Stimulated activated CD8-positive, alpha-beta memory T cell treated with anti-CD3 and anti-CD28 coated beads, Interleukin-15, amount 100 ng/mL, for 48 hours (primary cell): ENCODE measurements at places on chromosomes 12 and 14.

- no peak for DNase-seq
These were observed 181.3 kb downstream of the RMST start for GRCh38 chr12:97643924-97644323.

- DNase-seq = no peak
These were observed 257.1 kb downstream of the ADAMTS20 start for GRCh38 chr12:43294916-43295315.

DNA sequence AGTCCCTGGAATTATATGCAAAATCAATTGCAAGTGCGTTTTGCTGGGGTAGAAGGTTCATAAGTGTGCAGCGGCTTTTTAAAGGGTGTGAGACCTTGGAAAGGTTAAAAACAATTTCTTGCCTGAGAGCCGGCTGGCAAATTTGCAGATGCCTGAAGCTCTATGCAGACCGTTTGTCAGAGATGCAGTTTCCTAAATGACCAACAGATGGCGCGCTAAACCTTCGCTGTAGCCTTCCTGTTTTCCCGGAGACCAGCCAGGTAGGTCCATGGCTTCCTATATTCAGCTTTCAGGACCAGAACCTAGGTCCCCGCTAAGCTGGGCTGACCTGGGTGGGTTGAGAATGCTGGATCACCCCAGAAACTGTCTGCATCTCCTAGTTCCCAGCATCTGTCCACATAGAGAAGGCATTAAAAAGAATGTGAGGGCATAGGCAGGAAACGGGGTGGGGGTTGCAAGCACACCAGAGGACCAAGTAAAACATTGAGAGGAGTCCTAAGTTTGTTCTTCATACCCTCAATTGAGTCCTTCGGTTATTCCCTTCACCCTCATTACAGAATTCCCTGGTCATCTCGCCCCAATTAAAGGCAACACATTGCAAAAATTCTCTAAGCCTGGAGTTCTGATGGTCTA lies 5.7 kb upstream of the NOS1 start:
- peak; percentile 4 for DNase-seq

GRCh38 chr14:92416544-92416943 lies 93.6 kb downstream of the SLC24A4 start:
- DNase-seq = no peak

GRCh38 chr14:64779472-64779871 lies 75.2 kb downstream of the PLEKHG3 start:
- DNase-seq = no peak

DNA sequence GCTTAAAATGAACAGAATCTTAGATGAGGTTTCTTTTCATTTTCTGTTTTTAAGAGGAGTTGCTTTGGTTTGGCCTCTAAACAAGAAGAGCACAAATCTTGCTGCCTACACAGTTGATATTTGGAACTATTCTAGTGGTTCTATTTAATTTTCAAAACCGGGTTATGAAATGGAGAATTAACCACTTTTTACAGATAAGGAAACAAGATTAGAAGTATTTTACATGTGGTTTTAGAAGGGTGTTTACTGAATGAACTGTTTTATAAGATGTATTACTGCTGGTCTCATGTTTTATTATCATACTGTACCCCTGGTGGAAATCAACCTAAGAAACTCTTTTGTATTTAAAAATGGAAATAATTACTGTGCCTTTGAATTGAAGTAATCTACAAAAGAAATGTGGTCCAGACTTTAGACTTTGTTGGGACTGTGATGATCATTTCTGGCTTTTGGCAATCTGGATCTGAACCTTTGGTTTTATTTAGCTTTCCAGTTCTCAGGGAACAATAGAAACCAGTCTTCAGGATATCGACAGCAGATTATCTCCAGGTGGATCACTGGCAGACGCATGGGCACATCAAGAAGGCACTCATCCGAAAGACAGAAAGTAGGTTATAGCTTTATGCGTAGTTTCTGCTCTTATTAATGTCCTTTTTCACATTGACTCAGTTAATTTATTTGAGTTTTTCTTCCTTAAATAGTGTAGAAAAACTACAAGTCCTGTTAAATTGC lies 43.2 kb downstream of the TBK1 start:
- DNase-seq = no peak

GRCh38 chr12:50419112-50419909 lies 18.6 kb downstream of the LARP4 start:
- no peak for DNase-seq

GRCh38 chr12:7374423-7375144 lies 69.4 kb downstream of the CD163L1 start:
- no peak for DNase-seq

DNA sequence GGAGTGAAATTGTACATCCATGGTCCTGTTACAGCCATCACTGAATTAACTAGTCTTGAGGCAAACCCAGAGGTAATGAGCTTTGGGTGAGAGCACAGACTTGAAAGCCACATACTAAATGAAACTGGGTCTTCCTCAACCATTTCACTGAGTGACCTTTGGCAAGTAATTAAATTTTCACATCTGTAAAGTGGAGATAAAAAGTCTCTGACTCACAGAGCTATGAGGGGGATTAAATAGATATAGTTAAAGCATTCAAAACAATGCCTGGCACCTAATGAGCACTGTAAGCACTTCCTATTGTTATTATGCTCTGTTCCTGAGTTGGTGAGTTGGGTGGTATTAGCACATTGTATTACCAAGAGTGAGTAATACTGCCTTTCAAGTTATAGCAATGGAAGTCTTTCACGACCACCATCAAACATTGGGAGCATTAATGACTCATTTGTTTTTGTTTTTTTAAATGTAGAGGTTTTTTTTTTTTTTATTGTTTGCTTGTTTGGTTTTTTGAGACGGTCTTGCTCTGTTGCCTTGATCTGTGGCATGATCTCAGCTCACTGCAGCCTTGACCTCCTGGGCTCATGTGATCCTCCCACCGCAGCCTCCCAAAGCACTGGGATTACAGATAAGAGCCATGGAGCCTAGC lies 12.5 kb upstream of the STRN3 start:
- no peak for DNase-seq

- no peak for DNase-seq
These were observed 18.5 kb downstream of the TSPAN19 start for GRCh38 chr12:85017618-85018017.

- no peak for DNase-seq
These were observed 57.9 kb upstream of the DICER1 start for GRCh38 chr14:95215094-95215725.

DNA sequence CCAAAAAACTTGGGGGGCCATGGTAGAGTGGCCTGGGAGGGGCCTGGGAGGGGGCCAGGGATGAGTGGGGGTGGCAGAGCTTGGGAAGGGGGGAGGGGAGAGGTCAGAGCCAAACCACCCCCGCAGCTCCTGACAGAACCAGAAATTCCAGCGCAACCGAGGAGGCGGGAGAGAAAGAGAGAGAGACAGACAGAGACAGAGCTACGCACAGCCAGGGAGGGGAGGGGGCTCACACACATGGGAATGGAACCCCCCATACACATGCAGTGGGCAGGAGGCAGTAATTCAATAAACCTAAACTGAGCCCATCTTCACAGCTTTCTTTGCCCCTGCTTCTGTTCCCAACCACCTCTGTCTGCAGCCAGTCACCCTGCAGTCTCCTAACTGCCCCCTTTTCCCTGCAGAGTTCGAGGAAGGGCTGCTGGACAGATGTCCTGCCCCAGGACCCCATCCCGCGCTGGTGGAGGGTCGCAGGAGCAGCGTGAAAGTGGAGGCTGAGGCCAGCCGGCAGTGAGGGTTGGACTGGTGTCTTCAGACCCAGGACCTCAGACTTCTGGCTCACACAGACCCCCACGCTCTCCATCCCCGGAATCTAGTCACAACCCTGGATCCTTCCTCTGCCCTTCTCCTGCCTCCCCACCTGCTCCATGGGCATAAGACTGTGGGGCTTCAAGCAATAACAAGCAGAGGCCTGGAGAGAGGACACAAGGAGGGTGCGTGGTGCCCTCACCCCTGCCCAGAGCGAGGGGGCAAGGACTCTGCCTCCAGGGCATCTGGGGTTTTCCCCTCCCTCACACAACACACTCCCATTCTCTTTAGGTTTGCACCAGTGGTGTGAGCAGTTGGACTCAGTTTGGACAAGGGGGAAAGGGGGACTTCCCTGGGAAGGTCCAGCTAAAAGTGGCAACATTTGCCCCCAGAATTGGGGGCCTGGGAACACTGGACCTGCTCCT lies 5.6 kb downstream of the NAB2 start:
- no peak for DNase-seq

- DNase-seq = no peak
These were observed 39.9 kb downstream of the INSM2 start for GRCh38 chr14:35573911-35574310.

GRCh38 chr14:52402812-52403526 lies 88.9 kb downstream of the PTGER2 start:
- DNase-seq = no peak

DNA sequence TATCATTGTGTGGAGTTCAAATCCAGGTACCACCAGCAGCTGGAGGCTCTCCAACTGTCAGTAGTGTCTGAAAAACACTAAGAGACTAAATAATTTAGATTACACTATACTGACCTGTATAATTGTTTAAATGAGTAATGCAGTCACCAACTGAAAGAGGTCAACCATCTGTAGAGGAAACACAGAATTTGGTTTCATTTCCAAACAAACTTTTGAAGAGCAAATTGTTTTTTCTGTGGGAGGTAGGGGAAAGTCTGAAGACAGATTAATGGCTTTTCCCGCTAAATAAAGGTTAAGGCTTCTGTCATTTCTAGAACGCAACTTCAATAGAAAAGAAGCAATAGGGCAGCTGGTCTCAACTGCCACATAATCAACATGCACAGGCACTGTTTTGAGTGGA lies 462.6 kb downstream of the PRKD1 start:
- DNase-seq = no peak

DNA sequence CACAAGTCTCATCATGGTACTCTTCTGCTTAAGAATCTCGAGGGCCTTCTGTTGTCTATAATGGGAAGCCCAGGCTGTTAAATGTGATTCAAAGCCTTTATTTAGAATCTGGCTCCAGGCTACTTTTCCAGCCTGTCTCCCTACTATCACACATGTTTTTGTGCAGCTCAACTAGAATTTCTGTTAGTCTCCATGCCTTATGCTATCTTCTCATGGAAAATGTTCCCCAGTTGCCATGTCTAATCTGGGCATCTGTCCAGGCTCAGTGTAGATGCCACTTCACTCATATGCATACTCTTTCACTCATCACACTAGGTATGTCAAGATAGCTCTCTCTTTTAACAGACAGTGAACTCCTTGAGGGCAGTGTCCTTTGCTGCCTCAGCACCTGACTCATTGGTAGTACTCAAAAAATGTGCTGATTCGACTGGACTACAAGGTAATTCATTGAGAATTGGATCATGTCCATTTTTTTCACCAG lies 145.3 kb downstream of the TTLL5 start:
- no peak for DNase-seq

DNA sequence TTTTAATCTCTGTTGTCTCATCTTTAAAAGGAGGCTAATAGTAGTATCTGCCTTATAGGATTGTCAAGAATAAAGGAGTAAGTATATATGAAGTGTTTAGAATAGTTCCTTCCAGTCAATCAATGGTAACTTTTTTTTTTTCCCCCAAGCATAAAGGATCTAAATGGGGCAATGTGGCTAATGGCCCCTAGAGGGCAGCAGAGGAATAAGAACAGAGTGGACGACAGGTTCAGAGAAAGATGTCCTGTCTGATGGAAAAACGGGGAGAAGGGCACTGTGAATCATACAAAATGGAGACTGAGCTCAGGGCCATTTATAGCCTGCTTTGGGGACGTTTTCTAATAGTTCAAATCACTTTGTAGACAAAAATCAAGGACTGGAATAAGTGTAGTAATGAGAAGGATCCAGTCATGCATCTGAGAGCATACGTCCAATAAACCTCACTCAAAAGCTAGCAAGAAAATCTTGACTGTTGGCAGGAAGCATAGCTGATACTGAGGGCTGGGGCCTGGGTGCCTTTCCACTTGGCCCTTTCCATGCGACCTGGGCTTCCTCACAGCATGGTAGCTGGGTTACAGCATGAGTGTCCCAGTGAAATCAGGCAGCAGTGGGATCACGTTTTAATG lies 51.3 kb downstream of the IFNG-AS1 start:
- DNase-seq = peak; percentile 18

DNA sequence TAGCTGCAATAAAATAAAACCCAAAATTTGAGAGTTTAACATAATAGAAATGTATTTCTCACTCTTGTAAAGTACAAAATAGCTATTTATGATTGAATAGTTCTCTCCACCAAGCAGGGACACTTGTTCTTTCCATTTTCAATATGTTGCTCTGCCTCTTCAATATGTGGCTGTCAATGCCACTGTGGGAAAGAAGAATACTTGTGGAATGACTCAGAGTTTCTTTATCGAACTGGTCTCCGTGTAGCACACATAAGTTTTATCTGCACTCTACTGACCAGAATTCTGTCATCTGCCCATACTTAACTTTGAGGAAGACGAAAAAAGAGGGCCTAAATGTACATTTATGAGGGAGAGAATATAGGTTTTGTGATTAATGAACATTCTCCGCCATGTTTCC lies 256.9 kb downstream of the ATXN7L3B start:
- DNase-seq = no peak

GRCh38 chr12:44158746-44159145 lies 322.9 kb downstream of the TMEM117 start:
- DNase-seq = no peak

DNA sequence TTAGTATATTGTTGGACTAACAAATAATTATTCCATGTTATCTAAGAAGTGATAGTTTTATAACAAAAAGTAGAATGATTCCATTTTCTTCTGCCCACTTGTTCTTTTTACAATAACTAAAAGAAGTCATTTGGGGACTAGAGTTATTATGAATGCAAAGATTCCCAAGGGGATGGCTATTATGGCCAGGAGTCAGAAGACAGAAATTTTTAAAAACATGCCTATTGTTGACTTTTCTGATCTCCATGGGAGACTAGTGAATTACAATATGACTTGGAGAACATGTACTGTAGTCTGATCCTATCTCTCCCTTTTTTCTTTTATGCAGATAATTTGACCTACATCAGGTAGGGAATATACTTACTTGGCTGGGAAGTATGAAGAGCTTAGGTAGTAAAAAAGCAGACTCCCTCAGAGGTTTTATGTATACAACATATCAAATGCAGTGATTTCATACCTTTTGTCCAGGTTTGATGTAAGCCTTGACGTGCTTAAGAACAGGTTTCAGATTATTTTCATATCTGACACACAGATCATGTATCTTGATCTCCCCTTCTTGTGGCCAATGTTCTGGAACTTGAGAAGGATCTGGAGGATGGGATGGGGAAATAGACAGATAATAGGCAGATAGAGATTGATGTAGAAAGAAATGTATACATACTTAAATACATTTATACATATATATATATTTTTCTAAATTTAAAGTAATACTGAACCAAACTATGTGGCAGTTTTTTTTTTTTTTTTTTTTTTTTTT lies 41.0 kb upstream of the KCNJ8 start:
- DNase-seq = no peak

- no peak for DNase-seq
These were observed 143.6 kb downstream of the RGS6 start for GRCh38 chr14:72075649-72076334.

DNA sequence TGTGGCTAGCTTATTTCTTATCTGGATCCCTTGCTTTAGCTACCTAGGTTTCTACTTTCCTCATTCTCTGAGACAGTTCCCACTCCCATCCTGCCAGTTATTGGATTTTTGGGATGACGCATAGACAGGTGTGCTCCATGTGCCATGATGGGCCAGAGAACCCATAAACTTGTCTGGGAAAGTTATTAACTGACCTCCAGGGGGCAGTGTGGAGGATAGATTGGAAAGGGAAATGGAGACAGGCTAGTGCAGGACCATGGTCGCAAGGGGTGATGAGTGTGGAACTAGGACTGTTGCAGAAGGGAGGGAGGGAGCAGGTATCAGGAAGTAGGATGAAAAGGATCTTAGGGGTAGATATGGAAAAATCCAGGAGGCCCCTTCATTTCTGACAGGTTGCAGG lies 80.3 kb downstream of the ESRRB start:
- peak; percentile 5 for DNase-seq

GRCh38 chr14:81402123-81402495 lies 2.0 kb upstream of the STON2 start:
- no peak for DNase-seq
